Gastrocnemius medialis (tissue), 4 donors: ENCODE measurements at places on chromosomes 6 and 20. TPM values are rescaled to one million over a fixed set of nuclear protein-coding genes. Genes with fewer than 3 reads are reported as not detected.
A peak's percentile ranks its signal among the peaks of the same experiment; 100 is the strongest.

GRCh38 chr20:63381781-63382431 is 20.8 kb upstream of the CHRNA4 start:
- no peak overlapping the region for H3K27ac ChIP-seq
- H3K4me1 ChIP-seq: no peaks in the 10 kb centered on the region
- DNase-seq: no peak
- H3K4me3 ChIP-seq: no peak overlapping the region
- peaks cover 30% of the 10 kb centered on the region for H3K27me3 ChIP-seq
- no peaks in the 10 kb centered on the region for H3K36me3 ChIP-seq

- H3K27ac ChIP-seq: no peak overlapping the region
- no peak overlapping the region for H3K4me3 ChIP-seq
- peak; percentile 63 for DNase-seq
- H3K36me3 ChIP-seq: no peaks in the 10 kb centered on the region
- peaks cover 13% of the 10 kb centered on the region for H3K27me3 ChIP-seq
Observed at GRCh38 chr20:44747166-44748004, 1.7 kb downstream of the KCNK15 start.

GRCh38 chr6:139600919-139601475 is 226.5 kb upstream of the CITED2 start:
- no peak overlapping the region for H3K27ac ChIP-seq
- H3K4me3 ChIP-seq: no peak overlapping the region
- peaks cover 19% of the 10 kb centered on the region for H3K4me1 ChIP-seq
- no peaks in the 10 kb centered on the region for H3K36me3 ChIP-seq
- no peak for DNase-seq
- H3K27me3 ChIP-seq: no peaks in the 10 kb centered on the region

GRCh38 chr20:34350095-34350494 is 13.0 kb upstream of the ITCH start:
- H3K4me3 ChIP-seq: no peak overlapping the region
- no peaks in the 10 kb centered on the region for H3K36me3 ChIP-seq
- H3K4me1 ChIP-seq: no peaks in the 10 kb centered on the region
- no peaks in the 10 kb centered on the region for H3K27me3 ChIP-seq

GRCh38 chr20:20181322-20181721 is 129.0 kb downstream of the CFAP61 start:
- H3K27me3 ChIP-seq: no peaks in the 10 kb centered on the region
- no peaks in the 10 kb centered on the region for H3K36me3 ChIP-seq
- DNase-seq: no peak
- no peaks in the 10 kb centered on the region for H3K4me1 ChIP-seq
- H3K4me3 ChIP-seq: no peak overlapping the region

GRCh38 chr6:166907373-166907841 is 48.9 kb downstream of the RNASET2 start:
- H3K27me3 ChIP-seq: peaks cover 15% of the 10 kb centered on the region
- no peaks in the 10 kb centered on the region for H3K4me1 ChIP-seq
- no peak overlapping the region for H3K4me3 ChIP-seq
- H3K36me3 ChIP-seq: no peaks in the 10 kb centered on the region
- no peak overlapping the region for H3K27ac ChIP-seq
- no peak for DNase-seq

DNA sequence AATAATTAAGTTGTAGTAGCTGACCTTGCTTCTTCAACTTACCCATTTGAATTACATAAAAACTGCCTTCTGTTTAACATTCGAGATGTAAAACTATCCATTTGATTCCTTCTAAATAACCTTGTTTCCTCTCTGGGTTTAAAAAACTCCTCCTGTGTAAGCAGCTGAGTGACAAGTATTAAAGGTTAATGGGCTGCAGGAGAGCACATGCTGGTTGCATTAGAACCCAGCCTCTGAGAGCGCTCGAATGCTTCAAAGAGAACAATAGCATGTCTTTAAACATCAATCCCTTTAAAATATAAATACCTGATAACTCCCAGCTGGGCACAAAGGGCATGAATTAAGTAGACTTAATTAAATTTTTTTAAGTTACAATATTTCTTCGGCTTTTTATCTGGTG is 215.8 kb downstream of the EYA4 start:
- no peak for DNase-seq
- H3K36me3 ChIP-seq: no peaks in the 10 kb centered on the region
- no peaks in the 10 kb centered on the region for H3K27me3 ChIP-seq

DNA sequence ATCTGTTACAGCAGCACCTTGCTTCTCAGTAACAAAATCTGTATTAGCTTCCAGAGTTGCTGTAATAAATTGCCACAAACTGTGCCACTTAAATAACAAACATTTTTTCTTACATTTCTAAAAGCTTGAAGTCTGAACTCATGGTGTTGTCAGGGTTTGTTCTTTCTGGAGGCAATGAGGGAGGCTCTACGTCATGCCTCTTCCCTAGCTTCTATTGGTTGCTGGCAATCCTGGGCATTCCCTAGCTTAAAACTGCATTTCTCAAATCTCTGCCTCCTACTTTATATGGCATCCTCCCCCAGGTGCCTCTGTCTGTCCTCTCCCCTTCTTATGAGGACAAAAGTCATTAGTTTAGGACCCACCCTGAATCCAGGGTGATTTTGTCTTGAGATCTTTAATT is 41.6 kb upstream of the TMEM244 start:
- no peaks in the 10 kb centered on the region for H3K27me3 ChIP-seq
- H3K36me3 ChIP-seq: no peaks in the 10 kb centered on the region
- H3K4me3 ChIP-seq: no peak overlapping the region
- DNase-seq: no peak
- H3K4me1 ChIP-seq: no peaks in the 10 kb centered on the region

GRCh38 chr6:12331951-12332749 is 42.0 kb downstream of the EDN1 start:
- no peaks in the 10 kb centered on the region for H3K4me1 ChIP-seq
- H3K27ac ChIP-seq: no peak overlapping the region
- H3K27me3 ChIP-seq: no peaks in the 10 kb centered on the region

GRCh38 chr6:168410035-168410434 is 30.9 kb upstream of the SMOC2 start:
- no peaks in the 10 kb centered on the region for H3K27me3 ChIP-seq
- no peak for DNase-seq
- H3K4me1 ChIP-seq: no peaks in the 10 kb centered on the region
- no peak overlapping the region for H3K4me3 ChIP-seq

- peak overlapping the region; percentile 53 for H3K27ac ChIP-seq
- H3K4me1 ChIP-seq: peaks cover 2% of the 10 kb centered on the region
- no peak overlapping the region for H3K4me3 ChIP-seq
- H3K36me3 ChIP-seq: no peaks in the 10 kb centered on the region
- H3K27me3 ChIP-seq: no peaks in the 10 kb centered on the region
Observed at GRCh38 chr20:10626896-10627295, 46.9 kb downstream of the JAG1 start.

DNA sequence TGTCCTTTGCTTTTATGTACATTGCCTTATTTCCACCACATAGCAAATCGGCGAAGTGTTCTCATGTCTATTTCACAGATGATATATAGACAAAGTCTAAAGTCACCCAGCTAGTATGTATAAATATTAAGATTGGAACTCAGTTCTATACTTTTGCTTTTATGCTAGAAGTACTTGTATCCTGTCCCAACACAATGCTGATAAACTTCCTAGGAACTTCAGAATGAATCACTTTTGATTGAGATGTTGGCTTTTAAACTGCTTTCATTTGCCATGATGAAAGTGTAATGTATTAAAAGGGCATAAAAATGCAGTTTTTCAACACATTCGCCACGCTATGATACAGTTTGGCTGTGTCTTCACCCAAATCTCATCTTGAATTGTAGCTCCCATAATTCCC is 50.8 kb downstream of the GCLC start:
- DNase-seq: no peak
- H3K27me3 ChIP-seq: no peaks in the 10 kb centered on the region
- H3K27ac ChIP-seq: no peak overlapping the region

DNA sequence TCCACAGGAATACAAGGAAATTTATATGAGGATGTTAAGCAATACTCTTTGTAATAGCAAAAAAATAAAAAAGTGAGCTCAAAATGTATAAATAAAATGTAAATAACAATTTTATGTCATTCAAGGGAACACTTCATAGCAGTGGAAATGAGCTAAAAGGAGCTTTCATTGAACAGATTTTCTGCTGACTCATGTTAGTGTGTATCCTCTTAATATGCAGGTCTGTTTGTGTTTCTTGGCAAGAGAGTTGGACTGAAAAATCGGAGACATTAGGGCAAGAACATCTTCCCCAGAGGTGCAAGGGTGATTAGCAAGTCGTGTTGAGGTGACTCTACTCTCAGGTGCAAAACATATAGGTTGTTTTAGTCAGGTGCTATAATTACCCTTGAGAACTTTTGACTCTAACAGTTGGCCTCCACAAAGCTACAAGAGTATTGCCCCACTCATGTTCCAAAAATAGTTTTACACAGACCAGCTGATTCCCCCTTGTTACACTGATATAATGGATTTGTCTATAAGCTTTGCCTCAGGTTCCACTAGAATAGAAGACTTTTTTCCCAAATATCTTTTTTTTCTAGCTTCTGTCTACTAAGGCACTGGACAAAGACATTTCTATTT is 702.9 kb downstream of the TENT5A start:
- H3K27ac ChIP-seq: no peak overlapping the region
- no peak for DNase-seq
- no peaks in the 10 kb centered on the region for H3K27me3 ChIP-seq

- DNase-seq: peak; percentile 69
- peak within 1 kb of the TSS; percentile 97 for H3K4me3 ChIP-seq
- no peaks in the 10 kb centered on the region for H3K27me3 ChIP-seq
- H3K36me3 ChIP-seq: no peaks in the 10 kb centered on the region
- peaks cover 45% of the 10 kb centered on the region for H3K4me1 ChIP-seq
- H3K27ac ChIP-seq: peak within 1 kb of the TSS; percentile 97
Observed at GRCh38 chr6:30686009-30686907, at the start of gene PPP1R18. Gene PPP1R18, minus strand, starts transcription at chr6:30686645. Its CDS starts 627 bp downstream, at chr6:30686018.

- no peaks in the 10 kb centered on the region for H3K4me1 ChIP-seq
- no peak overlapping the region for H3K27ac ChIP-seq
- no peak overlapping the region for H3K4me3 ChIP-seq
- no peak for DNase-seq
- H3K27me3 ChIP-seq: no peaks in the 10 kb centered on the region
- H3K36me3 ChIP-seq: no peaks in the 10 kb centered on the region
Observed at GRCh38 chr20:10578607-10579006, 95.2 kb downstream of the JAG1 start.

- no peaks in the 10 kb centered on the region for H3K36me3 ChIP-seq
- H3K27ac ChIP-seq: no peak overlapping the region
- DNase-seq: no peak
- H3K4me1 ChIP-seq: peaks cover 55% of the 10 kb centered on the region
- H3K4me3 ChIP-seq: no peak overlapping the region
Observed at GRCh38 chr20:22371843-22372242, 212.5 kb downstream of the FOXA2 start.

The ZNF831 gene
- 0.07 TPM for total RNA-seq

The FOXC1 gene
- 3.9 TPM for total RNA-seq

The COL21A1 gene
- total RNA-seq: 0.61 TPM

The IPCEF1 gene
- total RNA-seq: not detected

The LSM2 gene
- 25.1 TPM for total RNA-seq

The MEP1A gene
- not detected for total RNA-seq
